ENCODE measurements at places on chromosomes 2 and 18. TPM values are rescaled to one million over a fixed set of nuclear protein-coding genes. Genes with fewer than 3 reads are reported as not detected.

MARCO gene
- total RNA-seq: not detected

DNA sequence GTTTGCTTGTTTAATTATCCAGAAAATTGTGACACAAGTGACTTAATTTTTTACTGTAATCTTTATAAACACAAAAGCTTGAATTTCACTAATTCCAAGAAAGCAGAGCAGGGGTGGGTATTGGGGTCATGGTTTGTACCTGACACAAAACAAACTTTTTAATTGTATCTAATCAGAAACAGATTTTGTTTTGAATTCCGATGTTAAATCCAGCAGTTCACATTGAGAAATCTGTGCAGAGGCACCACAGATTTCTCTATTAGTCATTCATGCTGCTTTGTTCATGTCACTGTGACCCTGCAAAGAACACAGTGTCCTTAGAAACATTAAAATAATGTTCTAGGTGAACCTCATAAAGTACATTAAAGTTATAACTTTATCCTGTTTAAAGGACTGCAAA is 443.4 kb downstream of the NYAP2 start:
- peak; percentile 79 for DNase-seq

DNA sequence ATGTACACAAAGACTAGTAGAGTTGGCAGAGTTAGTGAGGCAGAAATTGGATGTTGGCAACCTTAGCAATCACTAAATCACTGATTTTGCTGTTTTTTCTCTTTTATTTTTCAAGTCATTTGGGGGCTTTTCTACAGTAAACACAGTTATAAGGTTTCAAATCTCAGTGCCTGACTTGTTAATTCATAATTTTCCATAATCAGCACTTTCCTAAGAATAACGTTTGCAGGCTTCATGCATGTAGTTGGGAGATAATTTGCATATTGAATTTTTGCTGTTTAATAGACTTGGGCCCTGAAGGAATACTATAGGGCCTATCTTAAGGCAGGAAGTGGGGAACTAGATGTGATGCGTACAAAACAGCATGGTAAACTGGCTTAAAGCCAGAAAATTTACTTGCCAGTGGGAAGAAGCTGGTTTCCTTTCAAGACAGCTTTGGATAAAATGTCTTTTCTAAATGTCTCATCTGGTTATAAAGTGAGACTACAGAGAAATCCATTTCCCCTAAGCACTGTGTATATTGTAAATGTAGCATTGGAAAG is 127.2 kb upstream of the SMIM21 start:
- DNase-seq: no peak

DNA sequence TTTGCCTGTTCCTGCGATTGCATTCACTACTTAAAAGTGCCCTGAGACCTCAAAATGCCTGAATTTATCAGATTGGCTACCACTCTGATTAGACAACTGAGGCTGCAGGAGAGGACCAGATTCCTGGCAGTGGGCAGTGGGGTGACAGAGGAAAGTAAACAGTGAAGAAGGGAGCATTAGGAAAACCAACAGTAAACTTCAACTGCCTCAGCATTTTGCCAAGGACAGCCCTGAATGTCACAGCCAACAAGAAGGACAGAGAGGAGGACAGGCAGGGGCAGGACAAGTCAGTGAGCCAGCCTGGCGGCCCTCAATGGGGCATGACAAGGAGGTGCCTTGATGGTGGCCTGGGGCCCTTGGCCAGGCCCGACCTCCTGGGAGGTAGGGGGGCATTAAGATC is 24.3 kb downstream of the ACMSD start:
- DNase-seq: no peak

DNA sequence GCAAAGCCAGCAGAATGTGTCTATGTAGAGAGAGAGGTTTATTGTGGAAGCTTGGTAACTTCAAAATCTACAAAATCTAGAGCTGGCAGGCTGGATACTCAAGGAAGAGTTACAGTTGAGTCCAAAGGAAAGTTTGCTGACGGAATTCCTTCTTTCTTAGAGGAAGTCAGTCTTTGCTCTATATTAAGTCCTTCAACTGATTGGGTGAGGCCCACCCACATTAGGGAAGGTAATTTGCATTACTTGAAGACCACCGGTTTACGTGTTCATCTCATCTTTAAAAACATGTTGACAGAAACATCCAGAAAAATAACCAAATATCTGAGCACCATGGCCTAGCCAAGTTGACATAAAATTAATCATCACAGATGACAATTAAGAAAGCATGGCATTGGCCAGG is 101.5 kb downstream of the TEX51 start:
- no peak for DNase-seq

DNA sequence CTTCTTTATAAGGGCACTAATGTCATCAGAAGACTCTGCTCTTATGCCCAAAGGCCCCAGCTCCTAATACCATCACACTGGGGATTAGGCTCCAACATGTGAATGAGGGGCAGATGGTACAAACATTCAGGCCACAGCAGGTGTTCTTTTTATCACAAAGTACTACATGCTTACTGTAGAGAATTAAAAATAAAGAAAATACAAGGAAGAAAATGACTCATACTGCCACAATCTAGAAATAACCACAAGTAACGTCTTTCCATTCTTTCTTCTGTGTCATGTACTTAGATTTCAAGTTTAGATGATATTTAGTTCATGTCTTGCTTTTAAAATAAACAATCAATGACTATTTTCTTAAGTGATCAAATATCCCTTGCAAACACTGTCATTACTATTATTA is 100.3 kb upstream of the NEDD4L start:
- DNase-seq: peak; percentile 8

- no peak for DNase-seq
Observed at GRCh38 chr2:212871597-212871996, 279.8 kb downstream of the IKZF2 start.

GATA6 gene
- 5.2 TPM for total RNA-seq

- no peak for DNase-seq
Observed at GRCh38 chr2:15830937-15831549, 109.3 kb upstream of the MYCN start.

SLC14A1 gene
- total RNA-seq: 0.86 TPM

SAG gene
- total RNA-seq: not detected

GRCh38 chr2:65934992-65935629 is 499.8 kb upstream of the MEIS1 start:
- DNase-seq: no peak

GRCh38 chr2:240946046-240946445 is 39.9 kb downstream of the CROCC2 start:
- no peak for DNase-seq
